ENCODE measurements at places on chromosomes 11 and 22.
A peak's percentile ranks its signal among the peaks of the same experiment; 100 is the strongest.

DNA sequence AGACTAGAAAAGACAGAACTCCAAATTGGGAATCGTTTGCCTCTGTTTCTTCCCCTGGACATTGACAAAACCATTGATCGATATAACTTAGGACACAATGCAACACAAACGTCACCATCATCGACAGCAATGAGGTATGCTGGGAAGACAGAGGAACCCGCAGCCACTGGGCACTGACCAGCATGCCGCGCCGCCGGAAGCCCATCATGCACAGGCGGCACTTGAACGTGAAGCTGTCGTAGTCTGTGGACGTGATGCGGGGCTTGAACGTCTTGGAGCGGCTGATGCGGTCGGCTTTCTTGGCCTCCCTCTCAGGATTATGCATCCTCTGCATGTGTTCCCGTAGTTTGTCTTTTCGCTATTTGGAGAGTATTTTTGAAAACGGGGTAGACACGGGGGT is 23.0 kb upstream of the NFRKB start:
- DNase-seq, result no peak

DNA sequence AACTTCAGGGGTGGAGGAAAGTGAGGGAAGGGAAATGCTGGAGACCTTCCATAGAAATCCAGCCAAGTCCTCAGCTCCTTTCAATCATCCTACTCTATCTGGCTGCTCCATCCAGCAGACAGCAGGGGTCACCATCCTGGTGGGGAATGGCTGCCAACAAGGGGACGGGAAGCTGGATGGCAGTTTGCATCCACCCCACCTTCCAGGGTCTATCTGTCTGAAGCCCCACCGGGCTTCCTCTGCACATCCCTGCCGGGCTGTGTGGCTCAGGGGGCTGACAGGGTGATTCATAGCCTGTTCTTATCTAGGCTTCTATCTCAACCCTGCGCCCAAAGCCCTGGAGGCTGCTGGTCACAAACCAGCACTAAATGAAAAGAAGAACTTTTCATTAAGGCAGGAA is 1.1 kb downstream of the SYTL2 start:
- DNase-seq, result no peak

- peak; percentile 91 for DNase-seq
These were observed at the start of gene USP2 for GRCh38 chr11:119381181-119381988. Gene USP2, minus strand, starts transcription at chr11:119381690. Its CDS starts 8,210 bp downstream, at chr11:119373480.

GRCh38 chr11:31903225-31904074 is 92.3 kb upstream of the PAX6 start:
- no peak for DNase-seq

DNA sequence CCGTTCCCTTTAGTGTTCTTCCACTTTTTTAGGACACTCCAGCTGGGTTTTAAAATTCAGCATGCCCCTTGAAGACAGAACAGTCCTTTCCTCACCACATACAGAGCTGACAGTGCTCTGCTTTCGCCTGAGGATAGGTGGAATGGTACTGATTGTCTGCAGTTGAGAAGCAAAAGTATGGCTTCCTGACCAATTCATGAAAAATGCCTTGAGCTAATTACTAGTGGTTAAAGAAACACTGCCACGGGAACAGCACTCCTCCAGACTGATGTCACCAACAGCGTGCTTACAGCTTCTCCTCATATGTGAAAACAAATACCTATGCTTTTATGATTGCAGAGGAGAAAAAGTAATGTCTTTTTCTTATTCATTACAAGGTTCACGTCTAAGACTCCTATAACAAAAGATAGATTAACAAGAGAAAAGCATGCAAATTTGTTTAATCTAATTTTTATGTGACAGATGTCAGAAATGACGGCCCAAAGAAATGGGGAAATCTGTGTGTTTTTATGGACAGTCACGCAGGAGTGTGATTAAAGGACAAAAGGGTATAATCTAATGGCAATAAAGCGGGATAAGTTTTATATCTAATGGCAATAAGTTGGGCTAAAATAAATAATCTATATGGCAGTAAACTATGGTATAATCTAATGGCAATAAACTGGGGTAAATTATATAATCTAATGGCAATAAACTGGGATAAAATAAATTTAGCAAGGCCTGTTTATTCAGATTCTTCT is 123.4 kb upstream of the ARHGAP42 start:
- DNase-seq, result no peak

GRCh38 chr11:86261328-86261727 is 16.8 kb downstream of the EED start:
- DNase-seq, result no peak

GRCh38 chr22:36239150-36239400 is 252 bp downstream of the APOL2 start:
- no peak for DNase-seq

DNA sequence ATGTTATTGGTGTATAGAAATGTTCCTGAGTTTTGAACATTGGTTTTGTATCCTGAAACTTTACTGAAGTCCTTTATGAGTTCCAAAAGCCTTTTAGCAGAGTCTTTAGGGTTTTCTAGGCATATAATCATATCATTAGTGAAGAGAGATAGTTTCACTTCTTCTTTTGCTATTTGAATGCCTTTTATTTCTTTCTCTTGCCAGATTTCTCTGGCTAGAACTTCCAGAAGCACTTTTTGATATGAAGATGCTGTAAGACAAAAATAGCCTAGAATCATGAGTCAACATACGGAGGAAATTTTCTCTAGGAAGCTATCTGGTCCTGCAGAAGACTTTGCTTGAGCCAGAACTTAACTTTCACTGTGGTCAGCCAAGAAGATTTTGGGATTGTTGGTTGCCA is 86.7 kb upstream of the IZUMO1R start:
- no peak for DNase-seq

- DNase-seq, result no peak
These were observed 166.3 kb upstream of the ARHGAP20 start for GRCh38 chr11:110878513-110878912.

DNA sequence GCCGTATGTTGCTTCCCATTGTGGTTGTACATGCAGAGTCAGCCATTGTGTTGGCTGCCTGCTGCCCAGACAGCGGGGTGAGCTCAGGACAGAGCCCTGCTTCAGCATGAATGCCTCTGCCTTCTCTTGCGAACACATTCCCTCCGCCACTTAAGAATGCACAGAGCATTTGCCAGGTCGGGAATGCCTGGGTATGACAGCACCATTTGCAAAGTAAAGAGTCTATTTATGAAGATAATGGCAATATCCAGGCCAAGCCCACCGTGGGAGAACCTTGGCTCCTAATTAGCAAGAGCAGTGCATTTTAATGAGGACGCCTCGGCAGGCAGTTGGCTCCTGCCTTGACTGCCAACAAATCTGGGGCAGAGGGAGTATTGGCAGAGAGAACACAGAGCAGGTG is 62.5 kb upstream of the SORL1 start:
- no peak for DNase-seq

DNA sequence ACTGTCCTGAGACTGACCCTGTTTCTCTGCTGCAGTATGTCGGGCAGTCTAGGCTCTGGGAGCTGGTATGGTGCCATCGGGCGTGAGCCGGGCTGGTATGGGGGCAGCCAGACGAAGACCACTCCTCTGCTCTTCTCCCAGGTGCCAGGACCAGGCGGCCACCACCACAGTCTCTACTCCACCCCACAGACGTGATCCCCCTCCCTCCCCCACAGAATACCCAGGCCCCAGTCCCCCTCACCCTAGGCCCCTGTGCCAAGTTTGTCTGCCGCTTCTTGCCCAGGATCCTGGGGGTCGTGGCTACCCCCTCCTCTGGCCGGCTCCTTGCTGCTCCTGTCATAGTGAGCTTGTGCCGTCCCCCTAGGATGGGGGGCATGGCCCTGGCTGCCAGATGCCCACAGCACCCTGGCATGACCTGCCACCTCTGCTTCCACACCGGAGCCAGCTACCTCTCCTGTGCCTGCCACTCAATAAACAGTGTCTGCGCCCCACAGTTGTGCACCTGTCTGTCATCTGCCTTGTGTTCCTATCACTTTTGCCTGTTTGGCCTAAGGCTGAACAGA is 2.0 kb upstream of the KCNK4 start:
- DNase-seq, result no peak

DNA sequence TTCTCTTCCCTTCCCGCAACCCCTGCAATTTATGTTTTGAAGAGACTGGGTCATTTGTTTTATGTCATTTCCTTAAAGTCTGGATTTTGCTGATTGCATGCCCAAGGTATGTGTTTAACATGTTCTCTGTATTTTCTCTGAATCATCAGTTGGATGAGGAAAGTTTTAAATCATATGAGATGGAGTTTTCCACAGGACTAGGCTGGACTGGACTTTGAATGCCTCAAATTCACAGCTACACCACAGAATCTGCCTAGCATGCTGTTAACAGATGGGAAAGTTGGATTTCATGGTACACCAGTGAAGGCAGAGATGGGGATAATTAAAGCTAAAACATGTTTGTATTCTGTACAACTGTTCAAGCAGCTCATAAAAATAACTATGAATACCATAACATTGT is 62.6 kb downstream of the CWC15 start:
- DNase-seq, result no peak

DNA sequence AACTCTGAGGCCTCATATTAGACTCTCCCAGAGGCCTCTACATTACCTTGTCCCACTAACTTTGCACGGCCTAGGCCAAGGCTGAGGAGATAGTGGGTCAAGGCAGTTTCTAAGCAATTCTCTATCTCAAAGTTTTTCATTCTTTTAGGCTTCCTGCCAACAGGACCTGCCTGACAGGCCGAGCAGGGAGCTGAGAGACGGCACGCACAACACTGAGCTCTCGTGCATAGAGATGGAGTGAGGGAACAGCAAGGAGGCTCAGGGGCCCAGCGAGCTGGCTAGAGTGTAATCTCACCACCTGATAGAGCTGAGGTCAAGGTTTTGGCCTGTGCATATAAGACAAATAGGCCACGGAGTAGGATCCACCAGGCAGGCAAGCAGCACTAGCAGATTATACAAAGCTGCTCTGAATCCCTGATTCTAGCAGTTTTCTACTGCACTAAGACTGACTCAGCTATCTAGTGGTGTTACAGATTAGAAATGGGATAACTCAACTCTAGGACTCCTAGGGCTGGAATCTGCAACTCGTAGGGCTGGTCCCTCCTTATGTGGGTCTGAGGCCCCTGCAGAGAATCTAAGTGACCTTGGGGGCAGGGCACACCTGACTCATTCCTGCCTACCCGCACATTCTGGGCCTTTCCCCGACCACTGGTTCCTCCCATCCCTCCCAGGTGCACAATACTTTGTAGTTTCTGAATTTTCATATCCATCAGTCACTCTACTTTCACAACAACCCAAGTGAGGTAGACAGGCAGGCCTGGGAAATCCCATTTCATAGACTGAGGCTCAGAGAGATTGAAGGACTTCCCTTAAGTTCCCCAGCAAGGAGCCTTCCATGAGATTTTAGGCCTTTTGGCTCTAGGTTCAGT is 1.7 kb downstream of the CYB5R2 start:
- DNase-seq, result no peak

- no peak for DNase-seq
These were observed 104.0 kb upstream of the PITPNB start for GRCh38 chr22:28023036-28023435.

- DNase-seq, result no peak
These were observed 44.4 kb upstream of the KCNQ1OT1 start for GRCh38 chr11:2744166-2744565.

DNA sequence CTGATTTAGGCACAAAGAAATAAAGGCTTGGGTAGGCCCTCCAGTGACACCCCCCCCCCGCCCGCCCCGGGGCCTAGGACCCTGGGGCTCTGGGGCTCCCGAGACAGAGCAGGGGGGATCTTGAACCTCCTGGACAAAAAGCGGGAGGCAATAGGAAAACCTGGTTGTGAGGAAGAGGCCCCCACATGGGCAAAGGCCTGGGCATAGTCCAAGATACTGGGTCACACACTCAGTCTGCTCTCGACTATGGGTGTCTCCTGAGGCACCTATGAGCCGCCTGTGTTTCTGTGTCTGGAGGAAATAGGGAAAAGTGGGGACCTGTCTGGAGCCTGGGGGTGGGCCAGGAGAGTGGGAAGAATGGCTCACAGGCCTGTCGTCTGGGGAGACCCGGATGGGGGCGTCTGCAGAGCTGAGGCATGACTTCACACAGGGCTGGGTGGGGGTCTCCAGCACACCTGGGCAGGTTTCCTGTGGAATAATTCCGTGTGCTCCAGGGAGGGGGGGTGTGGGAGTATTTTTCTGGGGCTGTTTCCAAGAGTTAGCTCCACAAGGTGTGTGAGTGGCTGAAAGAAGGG is 2.4 kb upstream of the MN1 start:
- no peak for DNase-seq

- no peak for DNase-seq
These were observed 2.1 kb downstream of the TRAF6 start for GRCh38 chr11:36507824-36508489.

DNA sequence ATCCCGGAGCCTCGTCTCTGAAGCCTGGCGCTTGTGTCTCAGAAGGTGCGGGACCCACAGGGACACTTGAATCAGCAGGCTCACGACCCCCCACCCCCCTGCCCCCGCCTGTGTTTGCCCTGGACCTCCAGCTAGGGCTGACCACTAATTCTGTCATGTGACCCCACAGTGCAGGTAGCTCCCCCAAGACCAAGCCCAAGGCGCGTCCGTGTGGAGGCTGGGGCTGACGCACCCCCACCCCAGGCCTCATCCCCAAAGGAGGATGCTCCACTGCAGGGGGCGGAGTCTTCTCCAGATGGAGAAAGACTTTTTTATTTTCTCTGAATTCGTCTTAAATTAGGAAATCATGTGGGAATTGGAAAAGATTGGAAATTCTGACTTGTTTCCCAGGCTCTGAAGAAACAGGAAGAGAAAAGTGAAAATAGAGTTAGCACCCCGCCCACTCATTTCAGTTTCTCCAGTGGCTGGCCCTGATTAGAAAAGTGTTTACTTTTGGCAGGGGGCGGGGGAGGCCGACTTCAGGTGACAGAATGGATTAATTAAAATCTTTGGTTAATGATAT is 1.0 kb upstream of the RELA start:
- no peak for DNase-seq

DNA sequence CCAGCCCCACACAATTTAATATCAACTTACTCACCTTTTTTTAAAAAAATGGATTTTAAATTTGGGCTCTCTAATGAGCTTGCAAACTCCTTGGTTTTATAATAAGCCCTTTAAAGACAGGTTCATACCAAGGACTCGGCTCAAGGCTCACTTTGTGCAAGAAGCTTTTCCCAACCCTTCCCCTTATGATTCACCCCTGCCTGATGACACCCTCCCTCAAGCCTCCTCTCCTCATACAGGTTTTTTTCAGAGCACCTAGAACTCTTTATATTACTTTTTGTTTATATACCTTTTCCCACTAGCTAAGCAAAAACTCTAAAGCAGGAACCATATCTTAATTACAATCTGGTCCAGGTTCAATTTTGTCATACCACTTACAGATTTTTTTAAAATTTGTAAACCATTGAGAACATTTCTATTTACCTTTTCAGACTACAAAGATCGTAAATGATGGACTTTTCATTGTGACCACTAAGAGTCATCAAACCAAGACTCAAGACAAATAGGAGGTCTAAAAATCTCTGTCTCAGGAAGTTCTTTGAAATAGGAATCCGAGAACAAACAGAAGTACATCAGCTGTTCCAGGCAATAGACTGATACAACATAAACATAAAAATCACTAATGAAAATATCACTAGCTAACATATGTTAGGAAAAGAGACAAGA is 13.1 kb upstream of the EXPH5 start:
- no peak for DNase-seq

All from left renal pelvis (tissue), 4 donors.